ENCODE measurements at places on chromosomes 6 and 20.

GRCh38 chr20:63457737-63458136, 14.7 kb downstream of the KCNQ2 start:
- DNase-seq, result no peak

DNA sequence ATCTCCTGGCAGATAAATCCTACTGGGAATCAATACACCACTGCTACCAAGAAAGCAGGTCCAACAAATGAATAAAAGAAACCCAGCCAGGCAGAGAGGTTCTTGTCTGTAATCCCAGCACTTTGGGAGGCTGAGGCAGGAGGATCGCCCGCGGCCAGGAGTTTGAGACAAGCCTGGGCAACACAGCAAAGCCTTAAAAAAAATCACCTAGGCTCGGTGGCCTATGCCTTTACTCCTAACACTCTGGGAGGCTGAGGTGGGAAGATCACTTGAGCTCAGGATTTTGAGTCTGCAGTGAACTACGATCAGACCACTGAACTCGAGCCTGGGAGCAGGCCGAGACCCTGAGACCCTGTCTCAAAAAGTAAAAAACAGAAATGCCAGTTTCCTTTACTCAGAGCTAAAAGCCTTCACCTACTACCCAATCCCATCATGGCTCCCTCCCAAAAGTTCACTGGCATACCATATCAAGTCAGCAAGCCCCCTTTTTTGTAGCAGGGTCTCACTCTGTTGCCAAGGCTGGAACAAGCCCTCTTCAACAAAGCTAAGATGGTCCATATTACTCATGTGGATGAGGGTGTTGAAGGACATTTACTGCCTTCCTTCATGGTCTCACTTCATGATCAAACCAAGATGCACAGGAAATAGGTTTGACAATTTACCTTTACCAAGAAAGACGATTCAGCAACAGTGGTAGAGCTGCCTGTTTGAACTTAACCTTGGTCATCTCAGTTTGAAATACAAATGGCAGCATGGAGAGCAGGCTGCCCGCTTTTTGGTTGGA, 5.3 kb downstream of the SNX5 start:
- DNase-seq, result no peak

GRCh38 chr6:130029163-130029562, 10.8 kb downstream of the L3MBTL3 start:
- no peak for DNase-seq

GRCh38 chr6:44976677-44977641, 351.2 kb upstream of the RUNX2 start:
- no peak for DNase-seq

DNA sequence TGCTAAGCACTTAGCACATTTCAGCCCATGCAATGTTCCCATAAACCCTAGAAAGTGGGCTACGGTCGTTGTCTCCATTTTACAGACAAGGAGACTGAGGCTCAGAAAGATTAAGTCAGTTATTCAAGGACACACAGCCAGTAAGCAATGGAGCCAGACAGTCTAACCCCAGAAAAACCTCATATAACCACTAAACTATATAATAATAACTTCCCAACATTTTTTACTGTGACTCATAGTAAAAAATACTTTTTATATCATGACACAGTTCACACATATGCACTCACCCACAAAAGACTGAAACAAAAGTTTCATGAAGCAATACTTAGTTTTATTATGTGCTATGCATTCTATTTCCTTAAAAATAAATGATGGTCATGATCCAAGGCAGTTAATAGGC, 66.2 kb upstream of the EYA2 start:
- no peak for DNase-seq

GRCh38 chr20:32742322-32743236, 688 bp downstream of the COMMD7 start:
- DNase-seq, result no peak

DNA sequence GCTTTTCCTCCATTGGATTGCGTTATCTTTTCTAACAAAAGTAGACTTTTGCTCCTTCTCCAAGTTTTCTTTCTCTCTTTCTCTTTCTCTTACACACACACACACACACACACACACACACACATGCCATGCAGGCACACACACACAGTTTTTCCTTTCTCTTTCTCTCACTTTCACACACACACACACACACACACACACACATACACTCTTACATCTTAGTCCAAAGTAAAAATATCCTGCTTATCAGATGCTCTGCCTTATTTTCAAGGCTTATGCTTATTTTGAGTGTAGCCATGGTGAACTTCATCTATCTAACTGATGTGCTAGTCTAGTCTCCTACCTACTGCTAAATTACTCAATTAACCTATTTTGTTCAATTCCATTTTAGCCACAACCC, 34.4 kb upstream of the RAB23 start:
- DNase-seq, result no peak

DNA sequence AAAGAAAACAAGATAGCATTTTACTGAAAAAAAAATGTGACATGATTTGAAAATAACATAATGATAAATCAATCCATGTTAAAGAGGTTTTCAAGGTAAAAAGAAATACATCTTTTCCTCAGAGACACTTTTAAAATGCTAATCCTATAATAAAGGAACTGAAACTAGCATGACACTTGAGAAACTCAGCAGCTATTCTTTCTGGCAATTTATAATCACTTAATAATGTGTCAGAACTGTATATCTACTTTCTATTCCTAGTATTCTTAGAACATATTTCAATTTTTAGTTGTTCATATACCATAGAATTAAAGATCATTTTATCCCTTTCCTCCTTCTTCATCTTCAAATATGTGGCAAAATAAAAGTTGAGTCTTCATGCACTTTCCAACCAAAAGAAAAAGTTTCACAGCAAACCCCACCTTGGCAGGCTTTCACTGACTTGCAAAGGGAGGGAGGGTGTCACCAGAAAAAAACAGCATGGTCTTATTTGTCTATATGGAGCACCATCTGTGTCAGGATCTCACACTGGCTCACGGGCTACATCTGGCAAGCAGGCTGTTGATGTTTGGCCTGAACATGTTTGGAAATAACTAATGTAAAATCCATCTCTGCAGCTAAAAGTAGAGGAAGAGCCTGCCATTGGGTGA, 48.5 kb downstream of the FHL5 start:
- no peak for DNase-seq

DNA sequence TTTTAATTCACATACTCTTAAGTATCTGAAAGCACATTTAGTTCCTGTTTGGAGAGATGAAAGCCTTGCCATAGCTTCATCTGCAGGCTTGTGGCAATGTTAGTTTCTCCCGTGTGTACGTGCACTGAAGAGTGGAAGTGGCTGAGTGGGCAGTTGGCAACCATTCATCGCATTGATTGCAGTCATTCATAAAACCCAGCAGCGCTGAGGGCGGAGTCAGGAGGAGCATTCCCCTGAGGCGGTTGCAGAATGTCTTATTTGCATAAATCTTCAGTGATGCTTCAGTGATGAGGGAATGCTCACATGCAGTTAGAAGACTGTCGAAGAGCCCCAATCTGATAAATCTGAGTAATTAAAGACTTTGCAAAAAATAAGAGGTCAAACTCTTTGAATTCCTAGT, 79.1 kb downstream of the RIMS1 start:
- DNase-seq, result no peak

- DNase-seq, result no peak
Measured at GRCh38 chr20:34956041-34956458, 382 bp downstream of the MYH7B start.

DNA sequence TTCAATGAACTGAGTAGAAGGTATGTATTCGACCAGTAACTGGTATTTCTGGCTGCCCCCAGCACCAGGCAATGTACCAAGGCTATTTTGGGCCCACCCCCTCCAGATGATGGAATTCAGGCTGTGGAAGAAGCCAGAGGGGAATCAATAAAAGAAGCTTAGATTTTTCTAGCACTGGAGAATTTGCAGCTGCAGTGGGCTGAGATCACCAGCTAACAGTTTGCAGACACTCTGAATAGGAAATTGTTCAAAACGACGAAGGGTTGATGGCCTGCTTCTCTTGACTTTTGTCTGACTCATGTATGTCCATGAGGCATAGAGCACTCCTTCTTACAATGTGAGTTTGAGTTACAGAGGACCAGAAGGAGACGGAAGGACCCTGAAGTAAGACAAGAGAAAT, 32.4 kb upstream of the FBXO9 start:
- no peak for DNase-seq

- DNase-seq, result no peak
Measured at GRCh38 chr6:137910424-137910834, 43.4 kb downstream of the TNFAIP3 start.

- no peak for DNase-seq
Measured at GRCh38 chr6:166145751-166146150, 21.9 kb downstream of the TBXT start.

GRCh38 chr6:160121558-160121957, at the start of gene SLC22A1:
Gene SLC22A1 (plus strand): TSS chr6:160121815. CDS start chr6:160121936, 121 bp downstream.
- DNase-seq, result no peak

DNA sequence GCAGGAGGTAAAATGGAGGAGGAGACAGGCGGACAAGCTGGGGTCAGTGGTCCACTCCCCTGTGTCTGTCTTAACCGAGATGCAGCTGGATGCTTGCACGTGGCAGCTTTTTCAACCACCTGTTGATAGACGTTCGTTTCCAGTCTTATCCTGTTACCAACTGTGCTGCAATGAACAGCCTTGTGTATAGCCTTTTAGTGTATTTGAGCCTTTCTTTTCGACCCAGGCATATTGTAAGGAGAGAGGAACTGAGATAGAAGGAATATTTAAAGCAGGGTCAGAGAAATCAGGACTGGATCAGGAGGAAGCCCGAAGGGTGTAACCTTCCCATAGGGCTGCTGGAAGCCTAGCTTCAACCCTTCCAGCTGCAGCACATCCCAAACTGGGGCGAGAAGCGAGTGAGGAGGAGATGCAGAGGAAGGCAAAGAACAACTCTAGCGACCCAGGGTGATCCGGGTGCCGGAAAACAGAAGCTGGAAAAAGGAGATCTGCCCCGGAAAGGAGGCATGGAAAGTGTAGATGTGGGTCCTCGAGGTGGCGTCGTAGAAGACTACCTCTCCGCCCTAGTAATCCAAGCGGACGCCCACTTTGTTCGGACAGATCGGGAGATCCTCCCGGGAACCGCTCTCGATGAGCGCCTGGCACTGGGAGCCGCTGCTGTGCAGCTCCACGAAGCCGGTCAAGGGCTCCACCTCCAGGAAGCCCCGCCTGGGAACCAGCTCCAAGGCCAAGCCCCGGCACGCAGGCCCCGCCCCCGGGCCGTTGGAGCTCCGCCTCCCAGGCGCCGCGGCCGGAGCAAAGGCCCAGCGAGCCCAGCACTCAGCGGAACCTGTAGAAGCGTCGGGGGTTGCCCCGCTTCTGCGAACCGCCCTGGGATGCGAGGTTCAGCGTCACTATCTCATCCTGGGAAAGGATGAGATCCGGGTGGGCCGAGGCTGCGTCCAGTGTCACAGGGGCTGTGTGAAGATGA, 11.2 kb downstream of the TRIM31 start:
- DNase-seq, result peak; percentile 56

GRCh38 chr6:109925075-109925474, 53.0 kb upstream of the GPR6 start:
- DNase-seq, result no peak

DNA sequence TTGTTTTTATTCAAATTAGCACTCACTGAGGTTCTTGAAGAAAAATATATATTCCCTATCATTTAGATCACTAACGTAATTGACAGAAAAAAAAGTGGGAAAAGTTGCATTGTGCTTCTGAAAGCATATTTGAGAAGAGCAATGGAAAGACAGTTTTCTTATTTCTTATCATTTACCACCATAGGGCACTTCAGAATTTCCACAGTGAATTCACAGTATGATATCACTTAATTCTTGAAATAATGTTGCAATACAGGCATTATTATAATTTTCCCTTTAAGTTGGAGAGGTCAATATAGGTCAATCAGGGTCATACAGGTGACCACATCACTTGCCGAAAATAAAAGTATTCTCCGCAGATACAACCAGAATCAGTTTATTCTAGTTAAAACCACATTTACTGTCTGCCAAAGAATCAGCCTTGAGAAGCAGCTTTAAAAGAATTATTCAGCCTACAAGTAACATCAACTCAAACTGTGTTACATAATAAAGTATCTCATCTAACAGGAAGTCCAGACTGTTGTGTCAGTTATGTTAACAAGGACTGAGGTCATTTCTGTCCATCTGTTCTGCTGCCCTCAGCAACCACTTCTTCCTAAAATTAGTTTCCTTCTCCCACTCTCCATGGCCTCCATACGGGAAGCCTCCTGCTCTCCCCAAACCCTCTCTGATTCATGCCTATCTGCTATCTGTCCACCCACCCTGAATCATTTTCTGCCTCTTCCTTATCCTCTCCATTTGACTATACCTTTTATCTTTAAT, 121.2 kb downstream of the SIM1 start:
- DNase-seq, result no peak

- no peak for DNase-seq
Measured at GRCh38 chr6:2827142-2827541, 14.5 kb downstream of the SERPINB1 start.

DNA sequence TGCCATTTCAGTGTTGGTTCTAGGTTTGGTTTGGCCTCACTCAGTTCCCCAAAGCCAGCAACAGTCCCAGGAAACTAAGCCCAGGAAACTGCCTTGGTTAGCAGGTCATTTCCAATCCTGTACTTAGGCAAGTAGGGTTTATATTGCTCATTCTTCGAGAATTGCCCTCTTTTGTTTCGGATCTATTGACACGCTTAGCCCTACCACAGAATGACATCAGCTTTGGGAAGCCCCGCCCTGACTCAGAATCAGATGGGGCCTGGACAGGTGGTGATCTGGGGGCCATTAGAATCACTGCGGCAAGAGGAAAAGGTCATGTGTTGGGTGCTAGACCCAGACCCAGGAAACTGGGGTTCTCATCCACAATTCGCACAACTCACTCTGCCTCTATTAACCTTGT, 578.2 kb downstream of the QKI start:
- no peak for DNase-seq

DNA sequence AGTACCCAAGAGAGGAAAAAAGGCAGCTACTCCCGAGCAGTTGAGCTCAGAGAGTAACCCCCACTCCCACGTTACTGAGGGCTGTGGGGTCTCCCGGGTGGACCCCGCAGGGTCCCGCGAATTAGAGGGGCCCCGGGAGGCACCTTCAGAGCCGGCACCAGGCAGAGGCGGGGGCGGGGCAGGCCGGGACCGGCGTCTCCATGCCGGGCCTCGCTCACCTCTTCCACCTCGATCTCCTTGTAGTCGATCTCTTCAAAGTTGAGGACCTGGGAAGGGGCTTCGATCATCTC, 381 bp downstream of the MAP3K7 start:
- DNase-seq, result no peak

DNA sequence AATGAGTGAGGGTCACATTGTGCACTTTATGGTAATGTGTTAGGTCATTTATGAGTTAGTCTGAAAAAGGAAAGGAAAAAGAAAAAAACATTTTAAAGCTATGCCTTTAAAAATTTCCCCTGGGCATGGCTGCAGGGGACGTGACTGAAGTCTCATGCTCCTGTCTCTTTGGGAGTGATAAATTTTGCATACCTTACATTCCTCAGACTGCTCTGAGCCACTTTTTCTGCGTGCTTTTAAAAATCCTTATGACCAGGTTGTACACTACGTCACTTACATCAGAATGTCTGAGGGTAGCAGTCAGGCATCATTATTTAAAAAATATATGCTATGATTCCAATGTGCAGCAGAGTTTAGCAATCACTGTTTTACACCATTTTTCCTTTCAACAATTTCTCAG, 121.2 kb downstream of the RFPL4B start:
- DNase-seq, result no peak

- no peak for DNase-seq
Measured at GRCh38 chr6:16635810-16636602, 125.3 kb downstream of the ATXN1 start.

GRCh38 chr6:150633486-150633834, 33.8 kb downstream of the PLEKHG1 start:
- no peak for DNase-seq

GRCh38 chr6:131911951-131912350, 39.2 kb downstream of the CCN2 start:
- DNase-seq, result no peak

GRCh38 chr6:125169058-125169457, 15.5 kb downstream of the TPD52L1 start:
- no peak for DNase-seq

All from right renal cortex interstitium (tissue), 3 donors.